Activated CD8-positive, alpha-beta T cell treated with anti-CD3 and anti-CD28 coated beads, Interleukin-2, amount 10 ng/mL, durations not matched to agents 7 days and 5 days (primary cell): ENCODE measurements at places on chromosomes 6 and 20. TPM values are rescaled to one million over a fixed set of nuclear protein-coding genes. Genes with fewer than 3 reads are reported as not detected.

GRCh38 chr6:103819509-103819908 is 1040.2 kb downstream of the HACE1 start:
- DNase-seq, result no peak

- DNase-seq, result no peak
Measured at GRCh38 chr6:23633996-23634395, 492.0 kb upstream of the NRSN1 start.

DNA sequence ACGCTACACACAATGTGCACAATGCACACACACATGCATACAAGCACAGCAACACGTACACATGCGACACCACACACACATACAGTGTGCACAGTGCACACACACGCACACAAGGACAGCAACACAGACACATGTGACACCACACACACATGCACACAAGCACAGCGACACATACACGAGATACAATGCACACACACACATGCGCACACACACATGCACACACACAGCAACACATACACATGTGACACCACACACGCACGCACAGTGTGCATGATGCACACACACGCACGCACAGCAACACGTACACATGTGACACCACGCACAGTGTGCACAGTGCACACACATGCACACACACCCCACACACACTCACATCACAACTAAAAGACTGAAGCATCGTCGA is 327.3 kb downstream of the THBS2 start:
- DNase-seq, result no peak

DNA sequence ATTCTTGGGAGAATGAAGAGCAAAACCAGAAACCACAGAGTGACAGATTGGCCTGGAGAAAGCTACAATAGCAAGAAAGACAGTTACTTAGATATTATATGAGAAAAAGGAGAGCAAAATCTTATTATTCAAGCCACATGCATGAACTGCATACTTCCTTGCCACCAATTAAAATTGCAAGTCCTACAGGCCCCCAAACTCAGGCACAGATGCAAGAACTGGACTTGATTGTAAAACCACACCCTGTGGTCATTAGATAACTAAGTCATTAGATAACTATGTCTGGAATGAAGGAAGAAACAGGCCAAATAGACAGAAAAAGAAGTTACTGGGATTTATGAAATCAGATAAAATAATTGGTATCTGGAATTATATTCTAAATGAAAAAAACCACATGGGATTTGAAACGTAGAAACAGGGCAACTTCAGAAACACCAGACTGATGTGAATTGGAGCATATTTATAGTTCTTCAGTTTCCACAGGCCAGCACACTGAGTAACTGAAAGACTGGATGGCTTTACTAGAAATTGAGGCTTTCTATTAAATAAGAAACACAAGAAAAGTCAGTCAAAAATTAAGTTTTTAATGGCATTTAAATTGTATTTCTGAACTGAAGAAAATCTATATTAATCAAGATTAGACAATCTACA is 49.4 kb upstream of the CARMIL1 start:
- no peak for DNase-seq

DNA sequence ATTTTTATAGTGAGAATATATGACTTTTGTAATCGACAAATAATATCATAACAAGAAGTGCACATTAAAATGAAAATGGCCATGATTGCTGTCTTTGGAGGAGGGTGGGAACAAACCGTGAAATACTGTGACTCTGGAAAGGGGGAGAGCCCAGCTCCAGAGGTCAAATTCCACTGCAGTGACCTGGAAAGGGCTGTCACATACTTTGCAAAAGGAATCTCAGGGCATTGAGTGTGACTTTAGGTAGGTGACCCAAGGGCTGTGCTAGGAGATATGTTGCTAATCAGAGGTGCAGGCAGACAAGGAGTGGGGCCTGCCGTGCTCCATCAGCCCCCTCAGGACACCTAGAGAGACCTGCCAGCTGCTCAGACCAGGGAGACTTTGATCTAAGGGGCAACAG is 28.1 kb upstream of the BMP7 start:
- no peak for DNase-seq

NOX3 gene
- not detected for total RNA-seq

GRCh38 chr20:64080013-64080812 is at the start of gene OPRL1:
Gene OPRL1, plus strand, starts transcription at chr20:64080082. Its CDS starts 12,639 bp downstream, at chr20:64092721.
- DNase-seq, result peak; percentile 56

GRCh38 chr6:14061643-14062042 is 55.9 kb upstream of the CD83 start:
- no peak for DNase-seq
